D341Med (cell line): ENCODE measurements at places on chromosomes 5 and 9.

DNA sequence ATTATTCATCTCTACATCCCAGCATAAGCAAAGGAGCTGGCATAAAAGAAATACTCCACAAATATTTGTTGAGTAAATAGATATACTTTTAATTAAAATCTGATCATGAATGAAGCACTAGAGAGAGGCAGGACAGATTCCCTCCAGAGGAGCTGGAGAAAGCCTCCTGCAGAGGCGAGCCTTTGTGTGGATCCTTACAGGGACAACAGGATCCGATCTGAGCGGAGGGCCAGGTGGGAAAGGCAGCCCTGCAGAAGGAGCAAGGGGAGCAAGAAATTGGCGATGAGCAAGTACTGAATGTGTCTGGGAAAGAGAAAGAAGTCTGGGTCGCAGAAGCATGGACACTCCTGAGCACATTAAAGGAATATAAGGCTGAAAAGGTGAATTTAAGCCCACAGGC, 69.4 kb downstream of the EBF1 start:
- no peak for DNase-seq

- peak; percentile 54 for DNase-seq
Measured at GRCh38 chr9:136059851-136060670, 35.0 kb downstream of the NACC2 start.

GRCh38 chr5:97531549-97531948, 348.5 kb upstream of the RIOK2 start:
- no peak for DNase-seq

- DNase-seq, result no peak
Measured at GRCh38 chr5:128681096-128681495, 143.1 kb upstream of the FBN2 start.

DNA sequence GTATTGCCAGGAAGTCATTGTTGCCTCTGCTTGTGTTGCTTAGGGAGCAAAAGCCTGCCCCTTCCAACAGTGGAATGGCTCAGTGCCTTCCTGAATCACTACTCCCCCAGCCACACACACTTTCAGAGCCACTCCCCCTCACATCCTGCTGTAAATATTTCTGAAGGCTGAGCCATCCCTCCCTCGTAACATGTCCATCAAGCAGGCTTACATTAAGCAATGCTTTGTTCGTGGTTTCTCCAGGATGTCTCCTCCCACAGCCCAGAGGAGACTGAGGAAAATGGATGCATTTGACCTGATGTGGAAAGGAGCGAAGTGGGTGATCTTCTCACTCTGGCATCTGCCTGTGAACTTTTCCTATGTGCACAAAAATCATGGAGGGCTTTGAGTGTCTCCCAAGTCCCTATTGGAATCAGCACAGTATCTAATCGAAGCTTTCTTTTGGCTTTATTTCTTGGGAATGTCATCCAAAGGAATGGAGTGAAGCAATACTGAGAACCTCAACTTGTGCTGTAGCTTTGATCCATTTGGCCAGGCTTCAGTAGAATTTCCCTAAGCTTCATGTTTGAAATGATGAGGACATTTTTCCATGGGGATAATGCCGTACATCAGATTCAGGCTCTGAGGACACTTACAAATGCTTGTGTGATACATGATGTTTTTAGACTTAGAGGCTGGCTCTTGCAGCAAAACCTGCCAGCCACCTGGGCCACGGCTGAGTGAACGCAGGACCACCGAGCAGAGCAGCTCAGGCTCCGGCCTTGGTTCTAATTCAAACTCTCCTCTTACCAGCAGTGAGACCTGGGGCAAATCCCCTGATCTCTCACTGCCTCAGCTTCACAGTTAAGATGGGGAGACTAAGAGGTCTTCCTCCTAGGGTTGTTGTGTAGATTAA, 389.1 kb downstream of the ENC1 start:
- no peak for DNase-seq

DNA sequence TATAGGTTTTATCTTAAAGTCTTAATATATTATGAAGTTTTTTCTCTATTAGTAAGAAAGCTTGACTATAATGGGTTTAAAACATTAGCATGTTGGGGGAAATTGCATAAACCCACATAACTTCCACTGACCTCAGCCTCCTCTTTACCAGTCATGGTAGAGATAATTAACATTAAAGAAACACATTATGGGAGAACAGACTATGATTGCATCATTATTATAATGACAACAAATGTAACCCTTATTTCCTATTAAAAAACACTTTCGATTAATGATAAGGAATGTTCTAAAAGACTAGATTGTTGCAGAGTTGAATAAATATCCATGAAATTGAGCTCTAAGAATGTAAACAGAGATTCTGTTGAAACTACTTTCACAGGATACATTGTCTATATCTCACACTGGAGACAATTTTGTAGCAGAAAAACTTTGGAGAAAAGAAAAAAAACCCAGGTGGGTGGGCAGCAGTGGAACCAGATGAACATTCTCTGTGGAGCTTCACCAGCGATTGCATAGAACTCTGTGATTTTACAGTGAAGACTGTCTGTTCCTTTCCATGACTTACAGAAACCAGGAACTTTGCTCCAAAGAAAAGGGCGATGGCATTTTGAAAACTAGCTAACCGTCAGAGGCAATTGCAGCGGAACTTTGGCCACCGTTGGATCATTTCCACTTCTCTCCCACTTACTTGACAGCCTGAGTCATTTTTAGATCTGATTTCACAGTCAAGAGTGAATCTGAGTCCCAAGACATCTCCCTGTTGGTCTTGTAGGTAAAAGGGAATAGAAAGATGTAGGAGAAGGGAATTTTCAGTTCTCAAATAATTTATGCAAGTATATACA, 21.0 kb upstream of the ERAP2 start:
- no peak for DNase-seq

DNA sequence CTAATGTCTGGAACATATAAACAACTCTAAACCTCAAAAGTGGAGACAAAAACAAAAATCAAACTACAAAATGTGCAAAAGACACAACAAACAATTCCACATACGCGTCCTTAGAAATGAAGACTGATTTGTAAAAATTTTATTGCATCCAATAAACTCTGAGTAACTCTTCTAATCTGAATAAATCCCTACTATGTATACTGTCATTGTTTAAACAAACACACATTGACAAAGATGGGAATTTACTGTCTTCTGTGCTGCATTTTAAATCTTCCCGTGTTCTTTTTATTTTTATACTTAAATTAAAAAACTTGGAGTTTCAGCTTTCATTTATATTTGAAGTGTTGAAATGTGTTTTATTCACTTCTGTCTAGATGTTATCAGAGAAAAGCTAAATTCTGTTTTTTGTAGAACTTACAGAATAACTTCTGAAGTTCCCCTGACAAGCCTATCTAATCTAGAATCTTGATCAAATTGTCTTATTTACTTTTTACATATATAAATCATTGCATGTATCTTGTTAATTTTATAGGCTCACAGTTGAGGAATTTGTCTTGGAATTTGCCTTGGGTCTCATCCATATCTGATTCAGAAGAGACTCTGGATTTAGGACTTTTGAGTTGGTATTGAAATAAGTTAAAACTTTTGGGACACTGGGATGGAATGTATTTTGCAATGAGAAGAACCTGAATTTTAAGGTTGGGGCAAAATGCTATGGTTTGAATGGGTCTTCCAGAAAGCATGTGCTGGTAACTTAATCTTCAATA, 2064.4 kb upstream of the C9orf72 start:
- DNase-seq, result no peak

- no peak for DNase-seq
Measured at GRCh38 chr5:196350-196749, 5.1 kb downstream of the LRRC14B start.

DNA sequence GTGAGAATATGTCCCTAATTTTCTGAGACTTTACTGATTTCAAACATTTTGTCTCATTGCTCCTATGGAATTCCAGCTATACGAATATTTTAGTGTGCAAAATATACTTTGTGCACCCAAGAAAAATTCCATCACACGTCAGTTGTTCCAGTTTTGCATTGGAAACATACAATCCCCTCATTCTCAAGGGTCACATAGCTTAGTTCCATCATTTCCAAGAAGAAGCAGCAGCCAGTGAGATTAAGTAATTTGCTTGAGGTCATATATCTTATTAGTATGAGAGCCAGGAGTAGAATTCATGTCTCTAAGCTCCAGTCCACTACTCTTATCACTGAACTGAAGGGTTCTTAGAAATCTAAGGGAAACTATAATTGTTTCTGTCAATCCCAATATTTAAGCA, 746.7 kb upstream of the C9orf72 start:
- no peak for DNase-seq

DNA sequence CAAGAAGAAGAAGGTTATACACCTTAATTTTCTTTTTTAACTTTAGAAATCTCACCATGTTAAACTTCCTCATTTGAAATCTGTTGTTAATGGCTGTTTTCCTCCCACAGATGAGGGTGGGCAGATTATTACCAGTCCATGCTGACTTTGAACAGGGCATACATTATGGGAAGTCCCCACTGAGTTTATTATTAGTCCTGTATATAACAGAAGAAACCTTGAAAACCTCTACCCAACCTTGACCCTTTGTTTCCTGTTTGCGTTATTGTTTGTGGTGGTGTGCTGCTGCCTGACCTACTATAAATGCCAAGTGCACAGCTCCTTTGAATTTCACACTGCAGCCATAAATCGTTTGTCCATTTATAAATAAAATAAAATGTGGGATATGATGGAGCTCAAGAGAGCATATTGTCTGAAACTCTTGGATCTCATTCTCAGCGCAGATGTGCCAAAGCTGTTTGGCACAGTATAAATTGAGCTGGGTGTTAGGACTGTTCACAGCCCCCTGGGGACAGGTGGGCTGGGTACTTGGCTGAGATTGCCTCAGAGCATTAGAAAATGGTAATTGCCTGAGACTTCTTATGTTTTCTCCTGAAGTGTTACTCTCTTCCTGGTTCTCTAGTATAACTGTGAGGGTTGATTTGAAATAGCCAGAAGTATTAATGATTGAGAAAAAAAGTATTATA, 139.6 kb downstream of the SPATA31D1 start:
- DNase-seq, result no peak

DNA sequence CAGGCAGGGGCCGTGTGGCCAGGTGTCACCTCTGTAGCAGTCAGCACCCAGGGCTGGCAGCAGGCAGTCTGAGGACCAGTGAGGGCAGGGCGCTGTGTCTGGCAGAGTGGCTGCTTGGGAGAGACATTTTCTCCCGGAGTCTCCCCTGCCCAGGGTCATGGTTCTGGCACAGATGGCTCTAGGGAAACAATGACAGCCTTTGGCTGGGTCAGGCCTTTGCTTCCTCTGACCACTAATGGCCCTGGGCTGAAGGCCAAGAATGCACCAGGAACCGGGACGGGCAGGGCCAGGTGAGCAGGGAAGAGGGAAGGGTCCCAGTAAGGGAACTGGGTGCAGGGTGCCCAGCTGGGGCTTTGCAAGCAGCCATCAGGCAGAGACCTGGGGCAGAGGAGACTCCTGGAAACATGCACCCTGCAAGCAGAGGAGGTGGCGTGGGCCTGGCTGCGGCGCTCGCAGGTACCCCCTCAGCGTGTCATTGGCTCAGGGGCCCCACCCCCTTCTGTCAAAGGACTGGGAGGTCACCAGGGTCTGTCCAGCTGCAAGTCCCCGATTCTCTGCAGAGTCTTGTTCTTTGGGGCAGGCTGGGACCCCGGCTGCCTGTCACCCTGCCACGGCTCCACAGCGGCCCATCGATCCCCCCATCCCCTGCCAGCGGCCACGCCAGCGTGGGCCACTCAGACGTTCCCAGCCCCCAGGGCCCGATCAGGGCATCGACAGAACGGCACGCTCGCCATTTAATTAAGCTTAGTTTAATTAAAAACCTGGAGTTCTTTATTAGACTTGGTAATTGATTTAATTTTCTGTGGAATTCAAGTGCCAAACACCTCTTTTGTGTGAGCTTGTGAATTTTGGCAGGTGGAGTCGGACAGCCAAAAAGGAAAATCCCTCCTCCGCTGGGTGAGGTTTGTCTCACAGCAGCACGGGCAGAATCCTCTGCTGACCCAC, 18.9 kb upstream of the TMEM250 start:
- DNase-seq, result no peak

GRCh38 chr9:104091116-104091515, 3.0 kb upstream of the SMC2 start:
- DNase-seq, result no peak

- DNase-seq, result no peak
Measured at GRCh38 chr9:23855873-23856604, 30.0 kb upstream of the ELAVL2 start.

DNA sequence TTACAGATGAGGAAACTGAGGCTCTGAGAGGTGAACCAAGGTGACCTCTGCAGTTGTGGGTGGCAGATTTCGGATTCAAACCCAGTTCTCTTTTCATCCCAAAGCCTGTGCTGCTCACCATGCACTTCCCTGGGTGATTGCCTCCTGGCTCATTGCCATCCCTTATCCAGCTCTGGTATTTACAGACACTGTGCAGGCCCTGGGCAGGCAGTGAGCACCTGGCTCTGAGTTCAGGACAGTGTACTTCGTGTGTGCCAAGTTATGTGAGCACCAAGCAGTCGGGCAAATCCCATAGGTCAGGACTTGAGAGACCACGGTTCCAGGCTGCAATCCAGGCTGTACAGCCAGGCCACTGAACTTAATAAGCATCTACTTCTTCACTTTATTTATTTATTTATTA, 1.4 kb downstream of the LRSAM1 start:
- no peak for DNase-seq

DNA sequence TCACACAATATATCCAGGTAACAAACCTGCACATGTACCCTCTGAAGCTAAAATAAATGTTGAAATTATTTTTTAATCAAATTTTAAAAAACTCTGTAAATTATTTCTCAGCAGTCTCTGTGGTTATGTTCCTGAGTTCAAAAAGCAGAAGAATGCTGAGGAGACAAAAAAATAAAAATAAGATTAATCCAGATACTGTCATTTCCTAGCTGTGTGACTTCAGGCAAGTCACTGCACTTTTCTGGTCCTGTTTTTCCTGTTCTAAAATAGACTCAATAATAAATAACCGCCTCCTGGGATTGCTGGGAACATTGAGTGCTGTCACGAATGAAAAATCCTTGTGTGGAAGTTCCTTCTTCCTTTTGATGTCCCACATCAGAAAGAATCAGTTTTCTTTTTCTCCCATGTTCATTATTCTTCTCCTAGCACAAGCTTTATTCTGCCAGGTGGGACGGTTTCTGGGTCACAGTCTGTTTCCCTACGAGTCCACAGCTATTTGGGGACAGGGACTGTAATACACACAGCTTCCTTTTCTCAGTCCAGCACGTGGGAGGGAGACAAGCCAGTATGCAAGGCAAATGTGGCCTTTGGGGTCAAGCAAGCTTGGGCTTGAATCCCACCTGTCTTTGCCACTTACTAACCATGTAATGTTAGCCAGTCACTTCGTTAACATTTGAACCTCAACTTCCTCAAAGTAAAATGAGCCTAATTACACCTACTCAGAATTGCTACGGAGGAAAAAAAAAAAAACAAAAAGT, 156.9 kb downstream of the TRIM32 start:
- DNase-seq, result no peak

GRCh38 chr9:8491563-8491962, 692.0 kb upstream of the DMAC1 start:
- DNase-seq, result no peak

- DNase-seq, result no peak
Measured at GRCh38 chr5:144210655-144211054, 40.0 kb downstream of the KCTD16 start.

GRCh38 chr9:133113163-133113948, 7.7 kb downstream of the RALGDS start:
- no peak for DNase-seq

GRCh38 chr5:33049842-33050241, 338.7 kb downstream of the NPR3 start:
- no peak for DNase-seq
